ENCODE measurements at places on chromosomes 2 and 18. TPM values are rescaled to one million over a fixed set of nuclear protein-coding genes. Genes with fewer than 3 reads are reported as not detected.

Gene CPO
- total RNA-seq = not detected

DNA sequence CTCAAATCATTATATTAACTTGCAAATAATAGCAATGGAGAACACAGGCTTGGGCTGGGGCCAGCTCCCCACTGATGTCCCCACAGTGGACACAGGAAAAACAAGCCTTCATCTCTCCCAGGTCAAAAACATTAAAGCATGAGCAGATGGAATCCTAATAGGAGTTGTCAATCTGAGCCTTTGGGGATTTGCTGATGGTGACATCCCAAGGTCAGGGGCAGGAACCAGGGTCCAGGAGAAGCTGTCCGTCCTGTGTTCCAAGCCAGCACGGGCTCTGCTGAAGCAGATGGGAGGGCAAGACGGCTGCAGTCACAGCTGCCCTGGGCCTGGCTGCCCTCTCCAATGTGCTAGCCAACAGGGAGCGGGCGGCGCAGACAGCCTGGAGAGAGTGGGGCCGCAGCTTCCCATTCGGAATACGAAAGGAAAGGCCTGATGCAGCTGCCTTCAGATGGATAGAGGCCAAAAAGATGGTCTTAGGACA, 135.5 kb downstream of the NDUFA10 start:
- H3K4me3 ChIP-seq = no peak overlapping the region
- no peaks in the 10 kb centered on the region for H3K36me3 ChIP-seq
- no peak overlapping the region for H3K27ac ChIP-seq
- DNase-seq = no peak
- H3K4me1 ChIP-seq = no peaks in the 10 kb centered on the region

DNA sequence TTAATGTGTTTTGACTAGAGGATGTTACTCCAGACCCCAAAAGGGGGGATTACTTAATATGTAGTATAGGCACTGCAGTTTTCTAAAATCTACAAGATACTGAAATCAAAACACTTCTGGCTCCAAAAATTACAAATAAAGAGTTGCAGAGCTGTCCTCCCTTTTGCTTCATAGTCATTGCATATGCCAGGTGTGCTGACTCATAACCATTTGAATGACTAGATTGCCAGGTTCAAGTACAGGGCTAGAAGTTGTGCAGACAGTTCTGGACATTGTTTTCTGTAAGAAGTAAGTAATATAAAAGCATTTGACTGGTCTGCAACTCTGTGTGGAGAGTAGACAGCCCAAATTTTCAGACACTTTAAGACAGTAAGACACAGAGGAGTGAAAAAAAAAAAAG, 6.7 kb downstream of the CWC22 start:
- H3K4me1 ChIP-seq = no peaks in the 10 kb centered on the region
- no peaks in the 10 kb centered on the region for H3K27me3 ChIP-seq
- H3K4me3 ChIP-seq = no peak overlapping the region
- no peak for DNase-seq
- H3K27ac ChIP-seq = no peak overlapping the region

- H3K4me1 ChIP-seq = no peaks in the 10 kb centered on the region
- H3K27ac ChIP-seq = no peak overlapping the region
Observed at GRCh38 chr2:180184506-180184905, 177.4 kb upstream of the CWC22 start.

GRCh38 chr2:6909431-6910385, 7.5 kb upstream of the RNF144A start:
- no peaks in the 10 kb centered on the region for H3K36me3 ChIP-seq
- no peaks in the 10 kb centered on the region for H3K4me1 ChIP-seq
- H3K4me3 ChIP-seq = no peak overlapping the region
- DNase-seq = no peak
- H3K27me3 ChIP-seq = peaks cover 6% of the 10 kb centered on the region

GRCh38 chr18:51712821-51713220, 515.3 kb upstream of the MEX3C start:
- no peak overlapping the region for H3K27ac ChIP-seq
- no peaks in the 10 kb centered on the region for H3K4me1 ChIP-seq
- no peak for DNase-seq
- no peaks in the 10 kb centered on the region for H3K27me3 ChIP-seq
- H3K36me3 ChIP-seq = no peaks in the 10 kb centered on the region

DNA sequence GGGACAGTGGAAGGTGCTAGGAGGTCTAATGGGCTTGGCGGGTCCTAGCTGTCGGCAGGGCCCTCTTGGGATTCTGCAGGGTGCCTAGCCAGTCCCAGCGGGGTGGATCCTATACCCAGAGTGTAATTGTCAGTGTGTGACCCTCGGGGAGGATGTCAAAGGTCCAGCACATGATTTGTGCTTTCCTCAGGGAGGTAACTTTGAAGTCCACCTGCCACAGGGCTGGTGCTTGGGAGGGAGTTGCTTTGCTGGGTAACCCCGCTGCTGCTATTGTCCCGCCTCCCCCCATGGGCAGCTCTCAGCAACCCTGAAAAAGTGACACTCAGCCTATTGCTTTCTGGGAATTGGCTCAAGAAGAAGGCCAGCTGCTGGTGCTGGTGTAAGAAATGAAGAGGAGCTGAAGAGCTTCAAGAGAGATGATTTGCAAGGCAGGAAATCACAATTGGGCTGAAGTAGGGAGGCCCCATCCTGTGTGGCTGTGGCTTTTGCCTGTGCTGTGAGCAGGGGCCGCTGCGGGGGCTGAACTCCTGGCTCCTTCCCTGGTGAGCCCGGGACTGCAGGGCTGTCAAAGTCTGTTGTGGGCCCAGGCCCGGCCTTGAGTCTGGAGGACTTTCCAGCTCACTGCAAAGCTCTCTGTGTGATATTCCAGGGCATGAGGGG, 36.4 kb downstream of the EMILIN2 start:
- no peak for DNase-seq
- peaks cover 6% of the 10 kb centered on the region for H3K4me1 ChIP-seq
- H3K27me3 ChIP-seq = peaks cover 2% of the 10 kb centered on the region

DNA sequence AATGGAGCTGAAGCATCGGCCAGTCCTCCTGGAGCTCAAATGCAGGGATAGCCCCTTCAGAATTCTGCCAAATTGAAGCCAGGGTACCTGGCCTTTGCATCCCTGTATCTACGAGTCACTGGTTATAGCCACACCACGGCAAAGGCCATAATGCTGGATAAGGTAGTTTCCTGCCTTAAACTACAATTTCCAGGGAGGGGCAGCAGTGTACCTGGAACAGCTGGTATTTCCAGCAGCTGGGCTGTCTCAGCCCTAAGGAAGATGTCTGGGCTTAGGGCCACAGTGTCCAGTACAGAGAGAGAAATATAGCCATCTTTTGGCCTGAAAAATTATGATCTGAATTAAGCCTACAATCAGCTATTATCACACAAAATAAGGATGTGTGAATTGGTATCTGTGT, 180.3 kb downstream of the GCA start:
- H3K4me1 ChIP-seq = no peaks in the 10 kb centered on the region
- no peak overlapping the region for H3K27ac ChIP-seq

All from endothelial cell of umbilical vein (primary cell).